ENCODE measurements at places on chromosomes 11 and 22.

DNA sequence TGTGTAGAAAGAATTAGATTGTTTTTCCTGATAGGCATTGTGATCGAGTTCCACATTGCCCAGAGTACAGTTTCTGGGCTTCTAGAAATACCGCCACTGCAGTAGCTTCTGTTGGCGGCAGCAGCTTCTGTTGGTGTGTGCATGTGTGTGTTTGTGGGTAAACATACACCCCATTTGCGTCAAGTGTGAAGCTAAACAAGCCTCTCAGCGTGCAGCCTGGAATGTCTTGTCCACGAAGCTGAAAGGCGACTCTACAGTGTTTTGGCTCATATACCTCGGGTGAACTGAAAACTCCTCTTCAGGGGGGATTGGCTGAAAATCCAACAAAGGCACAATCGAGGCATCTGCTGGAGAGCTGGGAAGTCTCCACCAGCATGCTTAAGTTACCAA lies 112.0 kb upstream of the E2F8 start:
- no peak for DNase-seq

DNA sequence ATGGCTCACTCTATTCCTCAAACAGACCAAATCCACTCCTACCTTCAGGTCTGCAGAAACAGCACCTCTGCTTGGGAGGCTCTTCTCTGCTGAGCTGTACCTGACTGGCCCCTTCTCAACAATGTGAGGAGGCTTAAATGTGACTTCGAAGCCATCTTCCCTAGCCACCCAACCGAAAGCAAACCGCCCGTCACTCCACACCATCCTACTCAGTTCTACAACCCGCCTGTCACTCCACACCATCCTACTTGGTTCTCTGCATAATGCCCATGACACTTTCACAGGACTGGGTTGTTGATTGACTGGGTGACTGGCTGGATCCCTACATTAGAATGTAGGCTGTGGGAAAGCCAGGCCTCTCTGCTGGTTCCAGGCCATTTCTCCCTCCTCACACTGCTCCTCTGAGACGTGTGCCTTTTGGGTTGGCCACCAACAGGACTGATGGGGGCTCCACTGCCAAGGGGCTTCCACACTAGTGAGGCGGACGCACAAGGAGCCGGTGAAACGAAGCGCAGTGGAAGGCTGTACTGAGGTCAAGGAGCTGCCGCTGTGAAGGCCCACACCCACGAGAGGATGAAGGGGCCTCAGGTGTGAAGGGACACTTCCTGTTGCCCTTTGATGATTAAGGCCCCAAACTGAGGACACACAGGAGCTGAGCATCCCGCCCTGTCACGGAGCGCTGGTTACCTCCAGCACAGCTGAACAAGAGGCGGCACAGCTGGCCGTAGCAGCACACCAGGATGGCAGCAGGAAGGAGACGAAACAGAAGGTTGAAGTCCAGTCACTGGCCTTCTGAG lies 47.5 kb upstream of the SPATA19 start:
- no peak for DNase-seq

- DNase-seq, result no peak
Measured at GRCh38 chr11:44575288-44575672, 9.8 kb downstream of the CD82 start.

DNA sequence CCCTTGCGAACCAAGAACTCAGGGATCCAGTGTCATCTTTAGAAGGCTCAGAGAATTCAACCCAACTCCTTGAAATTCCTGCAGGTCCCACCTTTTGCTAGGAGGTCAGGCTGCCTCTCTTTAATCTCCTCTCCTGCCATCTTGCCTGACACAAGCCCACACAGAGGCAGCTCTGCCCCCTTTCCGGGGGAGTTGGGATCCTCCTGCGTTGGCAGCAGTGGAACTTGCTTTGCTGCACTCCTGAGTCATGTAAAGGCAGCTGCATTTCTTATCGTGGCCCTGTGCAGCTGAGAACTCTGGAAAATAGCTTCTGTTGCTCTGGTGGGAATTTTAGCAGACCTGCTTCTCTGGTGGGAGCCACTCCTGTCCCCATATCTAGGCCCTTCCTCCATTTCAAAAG lies 142.3 kb upstream of the TBCEL start:
- no peak for DNase-seq

GRCh38 chr11:45698777-45699497 lies 33.5 kb upstream of the CHST1 start:
- no peak for DNase-seq

- DNase-seq, result no peak
Measured at GRCh38 chr11:91804042-91804441, 420.6 kb upstream of the FAT3 start.

GRCh38 chr11:87359401-87359800 lies 321.7 kb downstream of the TMEM135 start:
- no peak for DNase-seq

DNA sequence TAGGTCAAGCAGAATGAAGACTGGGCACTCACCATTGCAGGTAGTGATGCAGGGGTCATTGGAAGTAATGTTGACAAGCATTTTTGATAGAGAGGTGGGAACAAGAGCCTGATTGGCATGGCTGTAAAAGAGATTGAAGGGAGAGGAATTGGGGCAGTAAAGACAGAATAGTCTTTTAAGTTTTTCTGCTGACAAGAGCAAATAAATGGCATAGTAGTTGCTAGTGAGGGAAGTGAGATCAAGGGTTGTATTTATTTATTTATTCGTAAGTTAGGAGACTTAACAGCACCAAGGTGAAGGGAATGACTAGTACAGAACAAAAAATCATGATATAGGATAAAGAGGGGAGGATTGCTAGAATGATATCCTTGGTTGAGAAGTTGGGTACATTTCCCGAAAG lies 11.0 kb downstream of the SYT9 start:
- DNase-seq, result no peak

GRCh38 chr22:44955102-44955501 lies 54.7 kb downstream of the PHF21B start:
- DNase-seq, result no peak

GRCh38 chr22:38861927-38862326 lies 10.1 kb downstream of the CBX6 start:
- no peak for DNase-seq

- no peak for DNase-seq
Measured at GRCh38 chr22:17613280-17613679, 15.3 kb downstream of the ATP6V1E1 start.

- no peak for DNase-seq
Measured at GRCh38 chr11:46898396-46899095, 19.8 kb downstream of the LRP4 start.

DNA sequence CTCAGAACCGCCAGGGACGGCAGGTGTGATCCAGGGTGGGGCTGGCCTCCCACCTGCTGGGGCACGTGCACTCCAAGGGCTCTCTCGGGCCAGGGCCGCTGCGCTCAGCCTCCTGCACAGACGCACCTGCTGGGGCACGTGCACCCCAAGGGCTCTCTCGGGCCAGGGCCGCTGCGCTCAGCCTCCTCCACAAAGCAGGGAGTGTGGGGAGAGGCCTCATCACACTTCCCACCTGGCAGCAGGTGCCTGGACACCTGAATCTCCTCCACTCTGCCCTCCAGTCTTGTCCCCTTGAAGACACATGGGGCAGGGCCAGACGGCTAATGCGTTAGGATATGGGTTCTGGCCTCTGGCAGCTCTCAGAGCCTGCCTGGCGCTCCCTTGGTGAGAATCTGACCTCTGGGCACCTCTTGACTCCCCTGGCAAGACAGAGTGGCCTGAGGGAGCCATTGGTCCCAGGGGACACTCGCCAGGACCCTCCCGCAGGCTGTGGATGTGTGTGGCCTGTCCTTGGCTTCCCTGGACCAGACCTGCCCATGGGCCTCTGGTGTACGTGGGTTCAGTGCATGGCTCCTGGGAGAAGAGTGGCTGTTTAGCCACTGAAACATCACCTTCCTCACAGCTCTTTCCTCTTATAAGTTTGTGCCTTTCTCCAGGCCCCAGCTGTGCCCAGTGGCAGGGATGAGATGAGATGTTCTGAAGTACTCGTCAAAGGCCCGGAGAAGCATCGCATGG lies 73.5 kb downstream of the BRD1 start:
- no peak for DNase-seq

GRCh38 chr11:5618807-5619206 lies 6.0 kb upstream of the TRIM34 start:
- DNase-seq, result no peak

DNA sequence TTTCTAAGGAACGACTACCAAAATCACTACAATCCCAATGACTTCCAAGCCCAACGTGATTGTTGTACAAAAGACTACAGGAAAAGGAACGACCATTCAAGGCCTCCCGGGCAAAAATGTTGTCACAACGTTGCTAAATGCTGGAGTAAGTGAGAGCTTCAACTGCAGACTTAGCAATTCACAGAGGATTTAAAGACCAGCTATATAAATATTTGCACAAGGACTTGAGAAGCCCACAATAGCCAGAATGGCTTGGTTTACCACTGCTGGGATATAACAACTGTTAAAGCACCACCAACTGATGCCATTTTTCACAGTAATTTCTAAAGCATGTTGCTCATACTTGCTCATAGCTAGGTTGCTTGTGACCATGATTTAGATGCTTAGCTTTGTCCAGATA lies 78.3 kb downstream of the EMSY start:
- DNase-seq, result no peak

DNA sequence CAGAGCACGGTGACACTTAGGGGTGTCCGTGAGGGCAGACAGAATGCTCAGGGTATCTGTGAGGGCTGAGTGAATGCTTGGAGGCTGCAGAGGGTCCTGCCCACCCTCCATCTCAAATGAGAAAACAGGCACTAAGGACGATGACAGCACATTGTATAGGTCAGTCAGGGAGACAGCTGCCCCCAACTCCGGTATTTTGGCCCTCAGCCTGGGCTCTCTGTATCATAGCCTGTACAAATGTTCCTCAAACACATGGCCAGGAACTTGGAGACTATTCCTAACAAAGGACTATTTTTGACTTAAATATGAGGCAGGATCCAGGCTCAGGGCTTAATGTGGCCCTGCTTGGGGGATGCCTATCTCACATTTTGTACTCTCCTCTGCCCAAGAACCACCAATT lies 145.4 kb downstream of the OPCML start:
- DNase-seq, result no peak

DNA sequence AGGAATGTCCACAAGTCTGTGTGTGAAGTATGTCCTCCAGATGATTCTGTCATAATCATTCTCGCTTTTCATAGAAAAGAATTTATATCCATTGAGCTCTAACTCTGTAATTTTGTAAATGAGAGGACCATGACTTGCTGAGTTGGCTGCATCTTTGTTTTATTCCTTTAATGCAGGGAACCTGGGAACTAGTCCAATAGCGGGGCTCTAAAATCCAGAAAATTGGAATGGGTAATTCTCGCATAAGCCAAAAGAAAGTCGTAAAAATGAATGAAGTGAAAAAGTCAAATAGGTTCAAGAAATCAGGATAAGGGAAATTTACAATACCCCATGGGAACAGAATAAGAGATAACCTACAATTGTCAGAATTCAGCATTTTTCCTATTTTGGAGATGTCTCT lies 232.5 kb downstream of the RAB38 start:
- no peak for DNase-seq

DNA sequence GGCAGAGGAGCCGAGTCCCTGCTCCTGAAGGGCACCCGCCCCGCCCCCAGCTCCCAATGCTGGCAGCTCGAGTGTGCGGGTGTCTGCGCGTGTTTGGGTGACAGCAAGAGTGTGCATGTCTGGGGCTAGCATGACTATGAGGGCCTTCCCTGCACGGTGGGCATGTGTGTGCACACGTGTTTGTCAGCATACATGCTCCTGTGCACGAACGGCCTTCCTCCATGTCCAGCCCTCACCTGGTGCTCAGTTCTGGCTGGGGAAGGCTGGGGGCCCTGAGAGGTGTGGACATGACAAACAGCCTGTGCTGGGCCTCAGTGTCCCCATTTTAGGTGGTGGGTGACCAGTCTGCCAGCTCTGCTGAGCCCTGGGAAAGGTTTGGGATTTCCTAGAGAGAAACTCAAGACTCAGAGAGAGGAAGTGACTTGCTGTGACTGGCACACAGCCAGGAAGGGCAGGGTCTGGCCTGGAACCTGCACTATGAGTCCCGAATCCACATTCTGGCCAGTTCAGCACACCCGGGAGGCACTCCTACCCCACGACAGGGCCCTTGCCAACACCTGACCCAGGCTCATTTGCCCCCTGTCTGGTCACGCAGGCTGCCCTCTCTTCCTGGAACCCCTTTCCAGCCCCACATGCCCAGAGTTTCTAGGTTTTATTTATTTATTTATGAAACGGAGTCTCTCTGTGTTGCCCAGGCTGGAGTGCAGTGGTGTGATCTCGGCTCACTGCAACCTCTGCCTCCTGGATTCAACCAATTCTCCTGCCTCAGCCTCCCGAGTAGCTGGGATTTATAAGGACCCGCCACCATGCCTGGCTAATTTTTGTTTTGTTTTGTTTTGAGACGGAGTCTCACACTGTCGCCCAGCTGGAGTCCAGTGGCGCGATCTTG lies 3.3 kb upstream of the SHISA8 start:
- DNase-seq, result peak; percentile 7

DNA sequence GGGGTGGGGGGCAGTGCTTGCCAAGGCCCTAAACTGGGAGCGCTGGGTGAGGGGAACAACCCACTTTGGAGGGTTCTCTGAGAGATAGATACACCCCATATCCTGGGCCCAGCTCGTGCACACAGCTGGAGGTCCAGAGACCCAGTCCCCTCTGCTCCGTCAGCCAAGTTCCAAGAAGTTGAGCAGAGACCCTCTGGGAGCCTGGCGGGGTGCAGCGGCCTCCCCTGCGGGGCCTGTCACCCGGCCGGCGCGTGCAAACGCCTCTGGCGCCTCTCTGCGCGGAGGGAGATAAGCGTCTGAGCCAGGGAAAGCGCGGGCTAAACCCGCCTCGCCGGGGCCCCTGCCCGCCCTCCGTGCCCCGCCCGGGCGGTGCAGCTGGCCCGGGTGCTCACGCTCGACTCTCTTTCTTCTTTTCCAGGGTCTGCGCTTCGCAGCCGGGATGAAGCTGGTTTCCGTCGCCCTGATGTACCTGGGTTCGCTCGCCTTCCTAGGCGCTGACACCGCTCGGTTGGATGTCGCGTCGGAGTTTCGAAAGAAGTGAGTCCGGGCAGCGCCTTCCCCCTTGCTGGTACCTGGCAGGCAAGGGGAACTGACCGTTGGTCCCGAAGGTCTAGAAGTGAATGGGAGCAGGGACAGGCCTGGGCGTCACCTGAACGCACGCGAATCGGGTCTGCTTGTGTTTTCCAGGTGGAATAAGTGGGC lies 540 bp downstream of the ADM start:
- DNase-seq, result no peak

DNA sequence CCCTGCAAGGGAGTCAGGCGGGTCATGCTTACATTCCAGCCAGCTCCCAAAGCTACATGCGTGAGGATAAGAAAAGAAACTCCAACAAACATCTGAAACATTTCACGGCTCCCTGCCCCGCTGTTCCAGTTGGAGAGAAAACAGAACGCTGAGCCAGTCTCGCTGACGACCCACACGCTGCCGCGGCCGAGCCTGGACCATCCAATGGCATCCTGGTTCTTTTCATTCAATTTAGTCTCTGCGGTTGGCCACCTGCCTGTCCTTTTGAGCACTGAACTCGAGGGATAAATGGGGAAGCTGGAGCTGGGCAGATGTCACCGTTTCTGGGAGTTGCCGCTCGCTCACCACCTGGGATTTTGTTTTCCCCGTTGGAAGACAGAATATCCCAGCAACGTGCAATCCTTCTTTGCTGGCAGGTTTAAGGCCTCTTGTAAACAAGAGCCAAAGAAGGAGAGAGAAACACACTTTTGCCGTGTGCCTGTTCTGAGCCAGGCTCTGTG lies 45.3 kb upstream of the SHISAL1 start:
- DNase-seq, result no peak

Measured in AML-193 (cell line).